Temporal lobe (tissue), 4 donors: ENCODE measurements at places on chromosomes 1 and 21. TPM values are rescaled to one million over a fixed set of nuclear protein-coding genes. Genes with fewer than 3 reads are reported as not detected.

DNM3 gene
- 94.2 TPM for total RNA-seq

OR2T10 gene
- not detected for total RNA-seq

MOV10 gene
- 3.7 TPM for total RNA-seq

FCAMR gene
- not detected for total RNA-seq

LHX8 gene
- total RNA-seq: under 0.01 TPM

OTUD3 gene
- 7.9 TPM for total RNA-seq

CATSPERE gene
- 1.2 TPM for total RNA-seq

ADORA3 gene
- total RNA-seq: 0.74 TPM

COA7 gene
- total RNA-seq: 22.6 TPM

PEAR1 gene
- 0.98 TPM for total RNA-seq

FOXO6 gene
- total RNA-seq: 13.0 TPM

PRR9 gene
- total RNA-seq: 0.49 TPM

TLR5 gene
- total RNA-seq: 0.49 TPM

HFM1 gene
- total RNA-seq: 33.9 TPM

MAPKAPK2 gene
- total RNA-seq: 7.9 TPM

NBPF4 gene
- not detected for total RNA-seq

MXRA8 gene
- 11.3 TPM for total RNA-seq

TSPAN2 gene
- 26.8 TPM for total RNA-seq

CYP4A11 gene
- total RNA-seq: under 0.01 TPM

ERMAP gene
- total RNA-seq: 3.4 TPM

SDHC gene
- total RNA-seq: 22.1 TPM

COL6A2 gene
- total RNA-seq: 25.8 TPM

LIPI gene
- not detected for total RNA-seq

RUNX3 gene
- under 0.01 TPM for total RNA-seq

OR2L3 gene
- total RNA-seq: 0.25 TPM

LYPD8 gene
- total RNA-seq: not detected

HMCN1 gene
- total RNA-seq: 2.7 TPM

CELA3A gene
- total RNA-seq: not detected

ENAH gene
- 64.4 TPM for total RNA-seq

CZIB gene
- total RNA-seq: 28.5 TPM

KIF26B gene
- 19.7 TPM for total RNA-seq

FCRL6 gene
- total RNA-seq: 0.25 TPM

SERINC2 gene
- total RNA-seq: 0.49 TPM

C1orf141 gene
- total RNA-seq: 0.25 TPM

KRTAP21-2 gene
- not detected for total RNA-seq

CHRM3 gene
- 21.4 TPM for total RNA-seq

RNU1-4 gene
- 73,230 TPM for total RNA-seq

TMEM240 gene
- total RNA-seq: 15.2 TPM

PRKAA2 gene
- total RNA-seq: 29.5 TPM

MR1 gene
- total RNA-seq: 0.49 TPM

LCE1F gene
- not detected for total RNA-seq
